Activated naive CD8-positive, alpha-beta T cell treated with anti-CD3 and anti-CD28 coated beads, Interleukin-2, amount 50 U/mL, for 24 hours (primary cell): ENCODE measurements at places on chromosomes 4 and X.

DNA sequence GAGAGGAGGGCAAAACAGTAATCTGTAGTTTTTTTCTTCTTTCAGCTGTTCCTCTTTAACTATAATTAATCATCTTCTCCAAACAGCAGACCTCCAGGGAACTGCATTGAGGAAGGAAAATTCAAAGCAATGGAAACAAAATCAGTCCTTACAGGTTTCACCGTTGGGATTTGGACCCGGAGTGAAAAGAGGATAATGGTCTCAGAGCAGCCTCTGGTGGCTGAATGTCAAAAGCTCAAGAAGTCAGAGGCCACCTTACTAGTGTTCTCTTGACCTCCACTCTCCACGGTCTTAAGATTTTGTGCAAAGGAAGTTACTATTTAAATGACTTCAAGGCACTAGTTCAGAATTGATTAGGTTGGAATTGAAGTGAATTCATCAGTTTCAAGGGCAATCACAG lies 16.0 kb upstream of the MID1 start:
- H3K4me1 ChIP-seq, result no peaks in the 10 kb centered on the region
- H3K27ac ChIP-seq, result no peak overlapping the region
- H3K36me3 ChIP-seq, result no peaks in the 10 kb centered on the region
- DNase-seq, result no peak
- no peak overlapping the region for H3K4me3 ChIP-seq
- no peaks in the 10 kb centered on the region for H3K27me3 ChIP-seq

DNA sequence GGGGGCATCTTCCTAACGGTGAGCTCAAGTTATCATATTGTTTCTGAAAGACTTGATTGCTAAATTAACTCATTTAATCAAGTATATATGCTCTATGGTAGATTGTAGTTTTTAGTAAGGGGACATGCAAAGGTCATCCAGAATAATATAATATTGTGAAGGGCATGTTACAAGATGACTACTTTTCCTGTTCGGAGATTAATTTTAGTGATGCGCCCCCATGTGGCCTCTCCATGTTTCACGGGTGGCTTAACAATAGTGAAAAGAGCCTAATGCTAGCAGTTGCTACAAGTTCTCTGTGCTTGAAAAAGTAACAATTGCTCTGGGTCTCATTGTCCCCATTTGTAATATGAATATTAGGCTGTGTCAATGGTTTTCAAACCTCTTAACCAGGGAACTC lies 12.2 kb downstream of the SMPX start:
- H3K27ac ChIP-seq, result no peak overlapping the region
- H3K4me3 ChIP-seq, result no peak overlapping the region
- no peaks in the 10 kb centered on the region for H3K36me3 ChIP-seq
- peak; percentile 37 for DNase-seq
- H3K4me1 ChIP-seq, result no peaks in the 10 kb centered on the region

DNA sequence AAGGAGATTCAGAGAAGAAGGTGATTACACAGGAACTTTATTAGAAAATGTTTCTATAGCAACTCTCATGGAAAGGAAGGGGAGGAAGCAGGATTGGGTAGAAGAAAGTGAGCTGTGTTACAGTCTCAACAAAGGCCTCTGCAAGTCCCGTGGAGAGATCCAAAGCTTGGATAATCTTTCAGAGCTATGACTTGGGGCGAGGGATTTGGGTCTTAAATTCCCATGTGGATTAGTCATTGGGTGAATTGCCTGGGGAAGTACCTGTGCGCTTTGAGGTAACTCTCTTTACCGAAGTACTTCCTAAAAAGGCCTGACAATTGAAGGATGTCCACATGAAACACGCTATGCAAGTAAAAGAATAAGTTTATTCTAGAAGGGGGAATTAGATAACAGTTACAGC lies 133.8 kb upstream of the ANKRD50 start:
- no peaks in the 10 kb centered on the region for H3K36me3 ChIP-seq
- no peak overlapping the region for H3K27ac ChIP-seq
- H3K4me1 ChIP-seq, result no peaks in the 10 kb centered on the region
- H3K4me3 ChIP-seq, result no peak overlapping the region
- DNase-seq, result no peak

DNA sequence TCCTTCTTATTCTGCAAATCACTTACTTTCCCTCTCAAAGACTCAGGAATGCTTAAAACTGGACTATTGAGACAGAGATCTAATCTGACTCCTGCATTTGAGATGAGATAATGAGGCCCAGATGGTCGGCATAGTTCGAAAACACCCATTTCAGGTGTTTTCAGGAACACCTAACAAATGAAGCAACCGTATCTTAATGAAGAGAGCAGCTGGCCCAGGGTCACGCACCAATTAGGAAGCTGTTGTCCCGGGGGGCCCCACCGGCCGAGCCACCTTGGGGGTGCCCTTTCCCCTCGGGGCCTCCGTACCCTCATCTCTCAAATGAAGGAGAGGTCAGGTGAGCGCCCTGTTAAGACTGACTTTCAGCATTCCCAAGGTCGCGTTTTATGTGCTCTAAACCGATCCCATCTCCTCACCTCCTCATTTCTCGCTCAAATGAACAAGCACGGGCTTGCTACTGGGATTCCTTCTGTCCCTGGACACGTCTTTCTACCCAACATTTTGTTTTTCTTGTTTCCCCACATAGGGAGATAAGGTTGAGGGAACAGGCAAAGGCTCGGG lies 824 bp downstream of the LRPAP1 start:
- H3K27ac ChIP-seq, result peak overlapping the region; percentile 49
- peak overlapping the region; percentile 98 for H3K4me3 ChIP-seq
- H3K27me3 ChIP-seq, result peaks cover 3% of the 10 kb centered on the region
- no peaks in the 10 kb centered on the region for H3K36me3 ChIP-seq

DNA sequence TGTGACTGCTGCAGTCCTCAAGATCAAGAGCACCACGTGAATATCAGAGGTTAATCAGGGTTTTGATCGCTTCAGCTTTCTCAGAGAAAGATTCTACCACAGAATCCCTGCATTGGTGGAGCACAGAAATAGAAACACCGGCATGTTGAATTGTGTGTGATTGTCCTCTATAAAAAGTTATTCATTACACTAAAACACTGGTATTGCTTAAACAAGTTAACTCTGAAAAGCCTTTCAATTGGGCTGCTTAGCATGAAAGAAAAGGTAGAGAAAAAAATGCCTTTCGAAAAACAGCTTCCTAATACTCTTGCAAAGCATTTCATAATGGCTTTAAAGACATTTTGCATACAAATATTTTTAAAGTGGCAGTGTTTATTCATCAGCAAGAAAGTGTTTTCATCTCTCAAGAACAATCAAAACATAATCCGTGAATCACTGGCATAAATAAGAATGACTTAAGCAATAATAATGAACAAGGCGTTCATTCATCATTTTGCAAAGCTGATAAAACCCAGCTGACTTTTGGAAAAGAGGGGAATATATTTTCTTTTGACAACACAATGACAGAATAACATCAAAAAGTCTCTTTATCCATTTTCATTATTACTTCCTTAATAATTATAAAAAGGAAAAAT lies 61.1 kb downstream of the HELT start:
- H3K27ac ChIP-seq, result no peak overlapping the region
- no peaks in the 10 kb centered on the region for H3K36me3 ChIP-seq

- no peaks in the 10 kb centered on the region for H3K36me3 ChIP-seq
- no peak for DNase-seq
- H3K27ac ChIP-seq, result no peak overlapping the region
- no peak overlapping the region for H3K4me3 ChIP-seq
Observed at GRCh38 chrX:26411045-26411444, 195.1 kb downstream of the MAGEB5 start.

DNA sequence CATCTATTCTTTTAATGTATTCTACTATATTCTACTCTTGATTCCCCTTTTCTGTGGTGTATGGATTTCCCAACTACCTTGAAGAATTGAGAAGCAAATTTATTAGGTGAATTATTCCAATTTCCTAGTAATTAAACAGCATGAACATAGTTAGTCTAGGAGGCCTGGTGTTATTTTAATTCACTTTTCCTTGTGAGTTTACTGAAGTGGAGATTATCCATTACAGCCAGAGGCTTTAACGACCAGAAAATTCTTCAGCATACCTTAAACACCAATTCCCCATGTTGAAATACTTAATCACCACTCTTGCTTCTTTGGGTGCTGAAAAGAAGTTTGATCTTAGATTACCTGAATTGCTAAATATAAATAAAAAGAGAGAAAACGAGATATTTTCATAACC lies 29.4 kb downstream of the FAT4 start:
- H3K36me3 ChIP-seq, result no peaks in the 10 kb centered on the region
- no peak for DNase-seq
- H3K27me3 ChIP-seq, result no peaks in the 10 kb centered on the region
- no peaks in the 10 kb centered on the region for H3K4me1 ChIP-seq
- H3K4me3 ChIP-seq, result no peak overlapping the region
- H3K27ac ChIP-seq, result no peak overlapping the region

DNA sequence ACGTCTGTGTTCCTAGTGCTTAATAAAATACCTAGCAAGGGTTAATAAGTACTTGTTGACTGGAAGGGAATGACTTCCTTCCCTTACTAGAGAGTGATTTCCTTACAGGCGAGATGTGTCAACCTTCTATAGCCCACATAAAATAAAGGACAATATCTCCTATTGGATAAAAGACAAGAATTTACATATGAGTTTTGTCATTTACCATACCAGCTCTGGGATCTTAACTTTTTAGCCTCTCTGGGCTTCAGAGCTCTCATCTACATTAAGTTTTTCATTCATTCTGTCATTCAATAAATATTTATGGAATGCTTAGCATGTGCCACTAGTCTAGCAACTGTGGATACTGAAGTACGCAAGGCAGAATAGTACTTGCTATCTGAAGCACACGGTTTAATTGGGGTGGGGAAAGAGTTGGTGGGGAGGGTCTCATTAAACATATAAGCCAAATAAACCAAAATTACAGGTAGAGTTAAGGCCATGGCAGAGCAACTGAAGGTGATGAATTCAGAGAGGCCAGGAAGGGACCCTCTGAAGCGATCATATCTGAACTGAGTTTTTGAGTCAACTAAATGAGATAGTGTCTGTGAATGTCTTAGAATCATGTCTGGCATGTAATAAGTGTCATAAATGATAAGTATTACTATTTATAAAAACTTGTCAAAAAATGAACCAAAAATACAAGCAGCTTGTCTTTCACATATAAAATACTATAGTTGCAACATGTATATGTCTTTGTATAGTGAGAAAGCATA lies 91.6 kb upstream of the BMP2K start:
- H3K4me3 ChIP-seq, result no peak overlapping the region
- H3K4me1 ChIP-seq, result no peaks in the 10 kb centered on the region
- no peak for DNase-seq
- no peak overlapping the region for H3K27ac ChIP-seq
- no peaks in the 10 kb centered on the region for H3K36me3 ChIP-seq

DNA sequence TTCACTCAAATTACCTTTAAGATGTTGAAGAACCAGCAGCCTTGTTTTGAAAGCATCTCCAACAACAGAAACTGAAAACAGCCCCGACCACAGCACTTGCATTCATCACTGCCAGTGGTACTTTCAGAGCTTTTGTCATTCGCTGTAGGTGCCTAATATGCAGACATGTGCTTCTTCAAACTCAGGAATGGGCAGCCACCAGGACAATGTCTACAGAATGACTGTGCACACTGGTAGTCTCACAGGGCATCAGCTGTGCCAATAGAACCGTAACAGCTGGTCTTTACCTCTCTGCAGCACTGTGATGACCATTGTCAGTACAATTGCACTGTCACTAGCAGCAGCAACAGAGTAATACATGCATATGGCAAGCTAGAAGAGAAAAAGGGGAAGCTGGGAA lies 1149.7 kb downstream of the STPG2 start:
- no peak for DNase-seq
- no peaks in the 10 kb centered on the region for H3K4me1 ChIP-seq
- no peak overlapping the region for H3K4me3 ChIP-seq
- H3K27me3 ChIP-seq, result no peaks in the 10 kb centered on the region

GRCh38 chr4:105327222-105327621 lies 146.6 kb downstream of the PPA2 start:
- H3K36me3 ChIP-seq, result peaks cover 2% of the 10 kb centered on the region
- H3K4me3 ChIP-seq, result no peak overlapping the region
- H3K27ac ChIP-seq, result no peak overlapping the region
- peaks cover 16% of the 10 kb centered on the region for H3K4me1 ChIP-seq
- H3K27me3 ChIP-seq, result no peaks in the 10 kb centered on the region
- DNase-seq, result no peak

- no peak overlapping the region for H3K4me3 ChIP-seq
- H3K4me1 ChIP-seq, result peaks cover 16% of the 10 kb centered on the region
- H3K27ac ChIP-seq, result no peak overlapping the region
Observed at GRCh38 chr4:159298502-159298901, 195.6 kb downstream of the RAPGEF2 start.

DNA sequence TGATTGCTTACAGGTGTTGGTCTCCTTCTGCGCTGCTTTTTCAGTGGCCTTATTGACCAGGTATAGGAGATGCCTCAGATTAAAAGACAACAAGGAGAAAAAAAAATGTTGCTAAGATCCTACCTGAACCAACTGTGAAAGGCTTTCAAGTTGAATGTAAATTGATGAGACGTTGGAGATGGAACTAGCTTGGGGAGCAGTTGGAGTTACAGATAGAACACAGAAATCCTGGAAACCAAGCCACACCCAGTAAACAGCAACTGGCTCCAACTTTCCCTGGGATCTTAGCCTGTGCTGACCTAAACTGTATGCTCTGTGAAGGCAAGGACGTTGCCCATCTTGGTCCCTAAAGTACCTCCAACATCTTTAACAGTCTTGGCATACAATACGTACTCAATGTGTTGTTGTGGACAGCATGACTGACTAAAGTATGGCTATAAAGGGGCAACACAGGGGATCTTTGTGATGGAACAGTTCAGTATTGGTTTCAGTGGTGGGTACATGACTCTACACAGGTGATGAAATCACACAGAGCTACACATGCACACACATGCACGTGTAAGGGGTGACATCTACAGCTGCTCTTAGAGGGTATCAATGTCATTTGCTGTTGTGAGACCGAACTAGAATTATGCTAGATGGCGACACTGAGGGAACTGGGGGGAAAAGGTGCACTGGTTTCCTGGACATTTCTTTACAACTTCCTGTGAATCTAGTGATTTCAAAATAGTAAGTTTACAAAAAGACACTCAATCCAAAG lies 22.3 kb downstream of the GAB3 start:
- no peaks in the 10 kb centered on the region for H3K36me3 ChIP-seq
- no peak overlapping the region for H3K4me3 ChIP-seq

DNA sequence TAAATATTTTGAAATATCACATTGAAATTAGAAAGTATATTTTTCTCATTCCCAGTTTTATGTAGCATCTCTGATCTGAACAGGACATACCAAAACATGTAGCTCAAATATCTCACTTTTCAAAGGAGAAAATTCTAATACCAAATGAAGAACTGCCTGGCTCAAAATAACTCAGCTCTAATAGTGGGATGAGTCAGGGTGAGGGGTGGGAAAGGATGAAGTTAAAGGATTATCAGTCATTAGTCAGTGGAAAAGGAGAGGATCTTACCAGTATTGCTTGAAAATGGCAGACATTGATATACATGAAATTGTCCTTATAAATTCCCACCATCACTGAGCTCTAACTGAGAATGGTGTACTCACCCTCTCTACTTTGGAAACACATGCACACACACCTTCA lies 803.2 kb downstream of the RAPGEF2 start:
- H3K27me3 ChIP-seq, result peaks cover 2% of the 10 kb centered on the region
- H3K36me3 ChIP-seq, result no peaks in the 10 kb centered on the region
- no peak for DNase-seq
